Mesothelial cell of epicardium (in vitro differentiated cells): ENCODE measurements at places on chromosomes 6 and 20.

GRCh38 chr6:11392778-11393507, 144.6 kb upstream of the TMEM170B start:
- no peak for DNase-seq

GRCh38 chr20:22243067-22243466, 341.3 kb downstream of the FOXA2 start:
- DNase-seq: no peak

GRCh38 chr6:104642871-104643270, 216.8 kb downstream of the HACE1 start:
- no peak for DNase-seq

- DNase-seq: no peak
Observed at GRCh38 chr6:65819152-65819551, 112.1 kb upstream of the EYS start.

DNA sequence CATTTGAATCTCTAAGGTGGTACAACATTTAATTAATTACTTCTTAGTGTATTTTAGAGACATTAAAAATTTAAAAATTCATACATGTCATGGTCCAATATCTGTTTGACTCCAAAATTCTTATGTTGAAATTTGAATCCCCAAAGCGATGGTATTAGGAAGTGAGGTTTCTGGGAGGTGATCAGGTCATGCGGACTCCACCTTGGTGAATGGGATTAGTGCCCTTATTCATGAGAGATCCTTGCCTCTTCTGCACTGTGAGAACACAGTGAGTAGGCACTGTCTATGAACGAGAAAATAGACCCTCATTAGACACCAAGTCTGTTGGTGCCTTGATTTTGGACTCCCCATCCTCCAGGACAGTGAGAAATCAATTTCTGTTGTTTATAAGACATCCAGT, 254.7 kb downstream of the PTPRK start:
- no peak for DNase-seq

GRCh38 chr6:41055149-41055548, 2.1 kb downstream of the APOBEC2 start:
- no peak for DNase-seq

DNA sequence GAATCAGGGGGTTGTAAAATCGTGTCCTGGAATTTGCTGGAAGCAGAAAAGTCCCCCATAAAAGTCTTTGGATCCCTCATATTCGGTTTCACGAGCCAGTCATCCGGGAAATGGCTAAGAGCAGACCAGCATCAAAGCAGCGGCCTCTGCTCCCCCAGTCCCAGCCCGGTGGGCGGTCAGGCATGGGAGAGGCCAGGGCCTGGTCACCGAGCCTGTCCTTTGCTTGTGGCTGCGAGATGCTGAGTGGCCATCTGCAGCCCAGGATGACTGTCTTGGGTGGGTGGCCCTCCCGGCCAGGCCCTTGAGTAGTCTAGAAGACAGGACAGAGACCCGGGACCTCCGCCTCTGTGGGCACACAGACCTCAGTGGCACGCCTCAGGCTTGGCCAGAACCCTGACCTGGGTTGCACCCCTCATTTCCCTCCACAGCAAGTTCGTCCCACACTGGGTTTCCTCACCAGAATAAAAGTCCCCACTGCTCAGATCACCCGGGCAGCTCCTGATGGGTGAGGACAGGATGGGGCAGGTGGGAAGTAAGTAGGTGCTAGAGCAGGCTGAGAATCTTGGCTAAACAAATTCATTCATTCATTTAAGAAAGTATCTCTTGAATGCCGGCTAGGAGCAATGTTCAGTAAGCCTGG, 172.1 kb downstream of the BMP7 start:
- no peak for DNase-seq

DNA sequence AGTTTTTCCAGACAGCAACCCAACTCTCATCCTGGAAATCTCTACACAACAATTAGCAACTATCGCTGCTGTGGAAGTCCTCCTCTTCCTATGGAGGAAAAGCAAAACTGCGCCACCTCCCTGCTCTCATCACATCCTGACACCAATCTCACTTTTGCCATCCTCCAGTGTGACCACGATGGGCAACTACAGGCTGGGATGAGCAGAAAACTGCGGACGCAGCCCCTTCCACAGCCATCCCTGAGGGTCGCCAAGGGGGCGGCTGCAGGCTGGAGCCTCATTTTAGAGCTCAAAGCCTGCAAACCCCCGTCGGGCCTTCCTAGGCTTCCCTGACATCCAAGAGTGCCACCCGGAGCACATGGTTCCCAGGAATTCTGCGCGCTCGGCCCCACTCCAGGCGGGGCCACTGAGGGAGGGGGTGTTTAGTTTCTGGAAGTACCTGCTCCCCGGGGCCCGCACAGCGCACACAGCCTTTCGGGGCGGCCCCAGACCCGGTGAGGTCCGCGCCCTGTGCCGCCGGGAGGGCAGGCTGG, 1.2 kb downstream of the TCFL5 start:
- no peak for DNase-seq

DNA sequence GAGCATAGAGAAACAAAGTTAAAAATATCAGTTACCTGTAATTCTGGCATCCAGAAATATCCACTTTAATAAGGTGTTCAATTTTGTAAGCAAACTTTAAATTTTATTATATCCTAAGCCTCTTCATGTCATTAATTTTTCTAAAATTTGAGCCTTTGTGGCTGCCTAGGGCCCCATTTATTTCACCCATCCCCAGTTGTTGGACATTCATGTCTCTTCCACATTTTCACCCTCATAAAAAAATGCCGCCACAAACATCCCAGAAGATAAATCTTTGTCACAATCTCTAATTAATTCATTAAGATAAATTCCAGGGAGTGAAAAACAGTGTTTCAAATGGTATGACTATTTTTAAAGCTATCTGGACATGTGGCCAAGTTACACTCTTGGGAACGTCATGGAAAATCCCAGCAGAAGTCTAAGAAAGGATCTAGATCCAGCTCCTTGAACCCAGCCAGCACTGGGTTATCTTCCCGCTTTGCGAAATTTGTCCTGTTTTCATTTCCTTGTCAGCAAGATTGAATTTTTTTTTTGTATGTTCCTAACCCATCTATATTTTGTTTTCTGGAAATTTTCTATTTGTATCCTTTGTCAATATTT, 97.2 kb downstream of the TMEM242 start:
- DNase-seq: no peak
